ENCODE measurements at places on chromosomes 11 and 22.

DNA sequence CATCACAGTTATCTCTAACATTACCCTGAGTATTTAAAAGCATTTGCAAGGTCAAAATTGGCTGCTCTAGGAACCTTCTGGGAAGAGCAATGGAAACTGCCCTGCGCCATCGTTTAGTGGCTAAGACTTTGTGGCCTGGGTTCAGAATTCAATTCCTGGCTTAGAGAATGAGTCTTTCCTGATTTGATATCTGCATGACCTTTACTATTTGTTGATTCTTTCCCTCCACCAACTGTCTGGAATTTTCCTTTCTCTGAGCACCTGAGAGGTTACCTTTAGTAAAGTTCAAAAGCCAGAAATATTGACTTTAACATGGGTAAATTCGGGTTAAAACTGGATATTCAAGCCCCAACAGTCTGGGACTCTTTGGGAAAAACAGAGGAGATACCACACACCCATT, 43.0 kb upstream of the SLC5A12 start:
- no peak for DNase-seq

DNA sequence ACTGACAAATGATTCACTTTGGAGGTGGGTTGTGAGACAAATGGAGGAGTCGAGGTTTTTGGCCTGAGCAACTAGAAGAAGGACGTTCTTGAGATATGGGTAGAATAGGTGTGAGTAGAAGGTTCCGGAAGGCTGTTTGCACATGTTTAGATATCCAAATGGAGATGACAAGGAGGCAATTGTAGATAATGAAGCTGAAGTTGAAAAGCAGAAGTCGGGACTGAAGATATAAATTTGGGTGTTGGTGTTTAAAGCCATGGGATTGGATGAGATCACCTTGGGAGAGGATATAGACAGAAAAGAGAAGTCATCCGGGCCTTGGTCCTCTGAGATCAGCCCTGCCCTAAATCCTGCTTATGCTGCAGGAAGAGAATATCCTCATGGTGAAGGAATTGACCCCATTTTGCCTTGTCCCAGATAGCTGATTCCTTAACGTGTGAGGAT, 75.5 kb upstream of the CD44 start:
- DNase-seq = no peak

- no peak for DNase-seq
Observed at GRCh38 chr22:44496844-44497217, 1.2 kb downstream of the RTL6 start.

DNA sequence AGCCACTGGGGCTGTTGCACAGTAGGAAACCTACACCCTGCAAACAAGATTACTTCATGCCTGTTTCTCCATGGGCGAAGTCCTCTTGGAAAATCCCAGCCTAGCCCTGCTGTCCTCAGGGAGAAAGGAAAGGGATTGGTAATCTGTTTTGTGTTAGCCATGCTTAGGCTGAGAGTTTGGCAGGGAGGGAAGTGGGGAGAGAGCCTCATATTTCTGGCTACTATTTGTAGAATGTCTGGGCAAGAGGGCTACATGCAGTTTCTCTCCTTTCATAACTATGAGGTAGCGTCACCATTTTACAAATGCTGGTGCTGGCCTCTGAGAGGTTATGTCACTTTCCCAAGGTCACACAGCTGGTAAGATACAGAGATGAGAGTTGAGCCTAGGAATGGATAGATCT, 737 bp upstream of the MFRP start:
- DNase-seq = no peak

GRCh38 chr11:69818231-69818602, 999 bp downstream of the FGF3 start:
- no peak for DNase-seq

- DNase-seq = peak; percentile 58
Observed at GRCh38 chr11:10490398-10491241, 35.6 kb downstream of the AMPD3 start.

DNA sequence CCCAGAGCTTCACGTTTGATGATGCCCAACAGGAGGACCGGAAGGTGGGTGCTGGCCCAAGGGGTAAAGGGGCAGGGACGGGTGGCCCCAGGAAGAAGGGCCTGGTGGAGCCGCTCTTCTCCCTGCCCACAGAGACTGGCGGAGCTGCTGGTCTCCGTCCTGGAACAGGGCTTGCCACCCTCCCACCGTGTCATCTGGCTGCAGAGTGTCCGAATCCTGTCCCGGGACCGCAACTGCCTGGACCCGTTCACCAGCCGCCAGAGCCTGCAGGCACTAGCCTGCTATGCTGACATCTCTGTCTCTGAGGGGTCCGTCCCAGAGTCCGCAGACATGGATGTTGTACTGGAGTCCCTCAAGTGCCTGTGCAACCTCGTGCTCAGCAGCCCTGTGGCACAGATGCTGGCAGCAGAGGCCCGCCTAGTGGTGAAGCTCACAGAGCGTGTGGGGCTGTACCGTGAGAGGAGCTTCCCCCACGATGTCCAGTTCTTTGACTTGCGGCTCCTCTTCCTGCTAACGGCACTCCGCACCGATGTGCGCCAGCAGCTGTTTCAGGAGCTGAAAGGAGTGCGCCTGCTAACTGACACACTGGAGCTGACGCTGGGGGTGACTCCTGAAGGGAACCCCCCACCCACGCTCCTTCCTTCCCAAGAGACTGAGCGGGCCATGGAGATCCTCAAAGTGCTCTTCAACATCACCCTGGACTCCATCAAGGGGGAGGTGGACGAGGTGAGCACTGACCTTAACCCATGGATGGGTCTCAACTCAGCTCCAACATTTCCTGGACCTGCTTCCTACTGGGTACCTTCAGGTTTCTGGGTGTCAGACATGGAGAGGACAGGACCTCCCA, 2.0 kb downstream of the RIC8A start:
- DNase-seq = no peak

DNA sequence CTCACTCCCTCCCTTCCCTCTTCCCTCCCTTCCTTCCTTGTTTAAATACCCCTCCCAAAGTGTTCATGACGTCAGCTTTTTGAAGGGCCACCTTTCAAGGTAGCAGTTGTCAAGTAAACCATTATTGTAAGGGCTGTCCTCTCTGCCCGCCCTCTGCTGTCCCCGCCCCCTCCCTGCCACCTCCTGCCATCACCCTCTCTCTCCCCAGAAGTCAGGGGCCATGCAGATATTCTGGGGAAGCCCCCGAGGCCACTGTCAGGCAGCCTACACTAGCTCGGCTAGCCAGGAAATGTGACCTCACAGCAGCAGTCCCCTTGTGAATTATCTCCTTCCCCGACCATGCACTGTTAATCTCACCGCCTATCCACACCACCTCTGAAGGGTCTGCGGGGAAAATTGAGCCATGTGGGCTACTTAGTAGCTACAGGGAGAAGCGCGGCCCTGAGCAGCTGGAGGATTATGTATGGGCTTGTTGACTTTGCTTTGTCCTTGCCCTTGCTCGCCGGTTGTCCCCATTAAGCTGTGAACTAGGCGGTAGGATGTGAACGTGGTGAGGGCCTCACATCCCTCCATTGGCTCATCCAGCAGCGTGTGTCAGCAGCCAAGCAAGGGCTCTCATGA, 42.1 kb upstream of the ATXN10 start:
- DNase-seq = no peak

DNA sequence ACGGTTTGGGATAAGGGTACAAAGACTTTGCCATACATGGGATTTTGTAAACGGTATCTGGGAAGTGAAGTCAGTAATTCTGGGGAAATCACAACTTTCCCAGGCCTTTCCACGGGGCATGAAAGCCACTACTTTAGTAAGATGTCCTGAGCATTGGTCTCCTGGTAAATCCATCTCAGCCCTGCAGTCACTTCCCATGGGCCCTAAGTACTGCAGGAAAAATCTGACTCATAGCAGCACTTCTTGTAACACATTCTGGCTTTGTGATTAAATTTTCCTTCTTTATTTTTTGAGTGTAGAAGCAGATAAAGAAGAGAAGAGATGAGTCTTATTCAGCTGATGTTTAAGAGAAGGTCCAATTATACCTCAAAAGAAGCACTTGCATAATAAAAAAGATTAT, 67.6 kb downstream of the BLID start:
- DNase-seq = no peak

GRCh38 chr11:931385-931784, 5.7 kb downstream of the AP2A2 start:
- no peak for DNase-seq

DNA sequence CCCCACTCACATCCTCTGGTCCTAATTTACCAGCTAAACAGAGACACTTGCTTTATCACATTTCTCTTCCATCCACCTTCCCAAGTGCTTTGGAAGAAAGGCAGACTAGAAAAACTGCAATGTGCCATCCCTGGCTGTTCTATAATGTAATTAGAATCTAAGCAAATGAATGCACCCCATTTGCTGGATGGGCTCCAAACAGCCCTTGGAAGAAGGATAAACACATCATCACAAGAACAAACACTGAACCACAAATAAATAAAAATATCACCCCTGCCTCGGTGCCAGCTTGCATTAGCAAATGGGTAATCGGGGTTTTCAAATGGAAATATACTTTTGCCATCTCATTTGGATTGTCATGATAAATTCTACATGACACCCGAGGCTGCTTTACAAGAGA, 296.6 kb upstream of the ISX start:
- DNase-seq = no peak

DNA sequence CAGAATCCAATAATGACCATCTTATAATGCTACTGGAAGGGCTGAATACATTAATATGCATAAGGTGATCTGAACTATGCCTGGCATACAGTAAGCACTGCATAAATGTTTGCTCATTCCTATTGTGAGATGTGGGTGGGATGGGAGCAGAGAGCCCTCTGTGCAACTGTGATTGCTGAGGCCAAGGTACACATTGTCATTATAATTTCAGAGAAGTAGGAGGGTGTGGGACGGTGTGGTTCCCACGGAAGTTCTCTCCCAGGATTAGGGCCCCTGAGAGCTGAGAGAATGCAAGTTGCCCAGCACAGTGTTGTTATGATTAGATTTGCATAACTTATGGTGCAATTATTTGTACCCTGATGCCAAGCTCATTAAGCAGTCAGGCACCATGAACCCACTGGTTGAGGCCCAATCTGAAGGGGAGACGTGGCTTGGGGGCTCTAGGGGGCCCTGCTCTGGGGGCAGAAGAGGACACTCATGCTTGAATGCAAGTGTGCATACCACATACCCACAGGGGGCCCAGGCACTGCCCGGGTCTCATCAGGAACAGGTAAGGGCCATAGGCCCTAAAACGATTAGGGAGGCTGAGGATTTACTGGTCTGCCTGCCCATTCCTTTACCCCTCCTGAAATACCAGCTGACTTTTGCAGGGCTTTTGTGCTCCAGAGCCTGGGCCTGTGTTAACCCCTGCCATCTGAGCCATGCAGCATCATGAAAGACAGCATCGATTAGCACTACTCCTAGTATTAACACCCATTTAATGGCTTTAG, 72.8 kb downstream of the THAP12 start:
- no peak for DNase-seq

DNA sequence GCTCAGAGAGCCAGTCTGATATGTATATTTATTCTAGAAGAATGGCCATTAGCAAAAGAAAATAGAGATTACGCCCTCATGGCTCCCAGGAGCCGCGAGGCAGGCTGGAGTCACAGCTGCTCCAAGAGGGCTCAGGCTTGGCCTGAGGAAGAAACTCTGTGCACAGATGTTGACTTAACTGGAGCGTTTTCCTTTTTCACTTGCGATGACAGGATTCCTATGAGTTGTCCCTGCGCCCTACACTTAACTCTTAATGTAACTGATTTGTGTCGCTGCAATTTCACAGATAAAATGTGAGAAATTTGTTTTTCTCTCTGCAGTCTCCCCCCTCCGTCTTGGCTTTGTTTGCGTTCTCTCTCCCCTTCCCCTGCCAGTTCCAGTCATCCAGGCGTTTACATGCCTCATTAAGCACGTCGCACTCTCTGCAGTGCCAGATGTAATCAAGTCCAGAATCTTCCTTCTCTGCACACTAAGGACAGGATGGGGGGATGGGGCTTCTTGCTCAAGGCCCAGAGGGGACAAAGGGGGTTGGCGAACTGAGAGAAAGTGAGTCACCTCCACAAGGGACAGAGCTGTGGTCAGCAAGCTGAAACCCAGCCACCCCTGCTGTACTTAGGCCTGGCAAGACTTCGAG, 1060.1 kb downstream of the NTM start:
- no peak for DNase-seq

DNA sequence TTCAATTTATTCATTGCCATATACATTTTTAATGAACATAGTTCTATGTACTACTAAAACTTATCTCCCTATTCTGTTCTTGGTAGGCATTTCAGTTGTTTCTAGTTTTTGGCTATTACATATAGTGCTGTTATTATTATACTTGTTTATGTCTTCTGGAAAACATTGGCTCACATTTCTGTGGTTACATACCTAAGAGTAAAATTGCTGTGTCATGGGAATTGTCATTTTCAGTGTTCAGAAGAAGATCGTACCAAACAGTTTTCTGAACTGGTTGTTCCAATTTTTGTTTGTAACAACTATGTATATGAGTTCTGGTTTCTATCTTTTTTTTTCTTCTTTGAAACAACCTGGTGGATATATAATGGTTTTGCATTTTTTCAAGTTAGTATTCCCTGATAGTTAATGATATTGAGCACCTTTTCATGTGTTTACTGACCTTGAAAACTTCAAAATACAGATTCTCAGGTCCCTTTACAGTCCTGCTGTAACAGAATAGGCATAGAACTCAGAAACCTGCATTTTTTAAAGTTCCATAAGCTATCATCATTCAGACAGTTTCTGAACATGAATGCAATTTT, 230.7 kb downstream of the JRKL start:
- DNase-seq = no peak

DNA sequence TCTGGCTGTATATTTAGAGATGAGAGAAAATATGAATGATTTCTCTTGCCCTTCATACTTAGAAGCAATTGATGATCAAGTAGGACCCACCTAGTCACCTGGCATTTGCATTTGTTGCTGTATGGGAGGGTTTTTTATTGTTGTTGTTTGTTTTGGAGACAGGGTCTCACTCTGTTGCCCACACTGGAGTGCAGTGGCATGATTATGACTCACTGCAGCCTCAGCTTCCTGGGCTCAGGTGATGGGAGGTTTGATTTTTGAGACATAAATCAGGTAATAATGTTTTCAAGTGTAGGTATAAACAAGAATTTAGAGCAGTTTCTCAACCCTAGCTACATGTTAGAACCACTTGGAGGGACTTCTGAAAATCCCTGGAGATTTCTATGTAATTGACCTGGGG, 63.0 kb downstream of the TNRC6B start:
- no peak for DNase-seq

- DNase-seq = no peak
Observed at GRCh38 chr11:3808861-3809623, 682 bp downstream of the PGAP2 start.

DNA sequence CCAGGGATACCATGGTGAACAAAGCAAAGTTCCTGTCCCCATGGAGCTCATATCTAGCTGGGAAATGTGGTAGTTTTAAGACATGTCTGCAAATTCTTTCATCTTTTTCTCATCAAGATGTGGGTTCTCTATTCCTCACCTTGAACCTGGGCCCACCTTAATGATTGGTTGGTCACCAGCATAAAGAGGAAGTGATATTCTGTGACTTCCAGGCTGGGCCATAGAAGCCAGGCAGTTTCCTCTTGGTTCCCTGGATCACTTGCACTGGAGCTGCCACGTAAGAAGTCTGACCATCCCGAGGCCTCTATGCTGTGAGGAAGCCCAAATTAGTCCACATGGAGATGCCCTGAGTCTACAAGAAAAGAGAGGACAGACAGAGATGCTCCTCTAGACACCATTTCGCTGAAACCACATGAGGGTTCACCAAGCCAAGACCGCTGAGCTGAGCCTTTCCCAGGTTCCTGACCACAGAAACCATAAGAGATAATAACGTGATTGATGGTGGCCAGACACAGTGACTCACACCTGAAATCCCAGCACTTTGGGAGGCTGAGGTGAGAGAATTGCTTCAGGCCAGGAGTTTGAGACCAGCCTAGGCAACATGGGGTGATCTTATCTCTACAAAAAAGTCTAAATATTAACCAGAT, 119.5 kb upstream of the ISX start:
- DNase-seq = no peak

- peak; percentile 61 for DNase-seq
Observed at GRCh38 chr11:43508511-43508918, 149.8 kb downstream of the TTC17 start.

All from SW 1271 (cell line).